ENCODE measurements at places on chromosomes 5 and 9.

DNA sequence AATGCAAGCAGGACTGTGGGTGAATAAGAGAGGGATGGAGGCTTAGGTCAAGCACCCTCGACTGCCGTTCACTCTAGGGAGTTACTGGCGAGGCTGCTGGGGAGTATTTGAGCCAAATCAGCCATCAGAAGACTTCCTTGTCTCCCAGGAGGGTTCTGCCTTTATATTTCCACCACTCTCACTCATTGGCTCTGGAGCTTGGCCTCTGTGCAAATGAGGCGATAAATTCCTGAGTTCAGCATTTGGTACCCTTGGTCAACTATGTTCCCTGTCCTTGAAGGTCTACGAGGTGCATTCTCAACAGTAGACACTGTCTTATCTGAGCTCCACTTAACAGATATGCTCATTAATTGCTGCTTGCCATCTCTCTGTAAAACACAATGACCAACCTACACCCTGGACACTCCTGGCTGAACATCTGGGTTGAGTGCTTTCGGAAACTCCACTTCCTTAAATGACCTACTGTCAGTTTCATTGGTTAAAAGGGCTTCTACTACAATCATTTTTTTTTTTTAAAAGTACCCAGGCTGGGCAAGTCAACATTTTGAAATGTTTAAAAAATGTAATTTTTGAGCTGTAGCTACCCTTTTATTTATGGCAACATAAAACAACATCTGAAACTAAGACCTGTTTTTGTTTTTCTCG lies 153.2 kb downstream of the NTRK2 start:
- DNase-seq: no peak

- DNase-seq: no peak
These were observed 111.8 kb upstream of the LHFPL2 start for GRCh38 chr5:78760366-78760765.

GRCh38 chr9:116959809-116960208 lies 272.7 kb downstream of the TRIM32 start:
- DNase-seq: no peak

DNA sequence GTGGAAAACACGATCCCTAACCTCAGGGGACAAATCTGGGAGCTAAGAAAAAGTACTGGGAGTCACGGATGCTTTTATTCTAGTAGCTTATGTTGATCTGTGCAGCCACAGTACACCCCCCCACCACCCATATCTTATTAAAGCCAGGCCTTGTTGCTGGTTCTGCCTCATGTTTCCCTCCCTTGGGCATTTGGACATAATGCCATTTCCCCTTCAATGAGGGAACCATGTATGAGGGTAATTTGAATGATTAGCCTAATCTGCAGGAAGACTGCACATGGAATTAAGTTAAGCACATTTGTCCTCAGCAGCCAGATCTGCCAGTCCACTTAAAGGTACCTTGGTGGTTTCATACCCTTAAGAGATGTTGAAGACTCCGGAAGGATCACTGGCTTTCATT lies 102.0 kb downstream of the ARHGAP26 start:
- DNase-seq: no peak

GRCh38 chr9:82116556-82116955 lies 128.0 kb downstream of the SPATA31D1 start:
- DNase-seq: no peak

GRCh38 chr9:72462340-72462739 lies 59.1 kb upstream of the TMC1 start:
- peak; percentile 50 for DNase-seq

- DNase-seq: no peak
These were observed 6.3 kb upstream of the ATG10 start for GRCh38 chr5:81965524-81965923.

GRCh38 chr9:124385623-124386022 lies 29.6 kb downstream of the PSMB7 start:
- DNase-seq: no peak

- DNase-seq: no peak
These were observed 34.3 kb downstream of the GPR107 start for GRCh38 chr9:130088051-130088450.

GRCh38 chr5:14400085-14400484 lies 181.5 kb upstream of the OTULINL start:
- DNase-seq: peak; percentile 69

DNA sequence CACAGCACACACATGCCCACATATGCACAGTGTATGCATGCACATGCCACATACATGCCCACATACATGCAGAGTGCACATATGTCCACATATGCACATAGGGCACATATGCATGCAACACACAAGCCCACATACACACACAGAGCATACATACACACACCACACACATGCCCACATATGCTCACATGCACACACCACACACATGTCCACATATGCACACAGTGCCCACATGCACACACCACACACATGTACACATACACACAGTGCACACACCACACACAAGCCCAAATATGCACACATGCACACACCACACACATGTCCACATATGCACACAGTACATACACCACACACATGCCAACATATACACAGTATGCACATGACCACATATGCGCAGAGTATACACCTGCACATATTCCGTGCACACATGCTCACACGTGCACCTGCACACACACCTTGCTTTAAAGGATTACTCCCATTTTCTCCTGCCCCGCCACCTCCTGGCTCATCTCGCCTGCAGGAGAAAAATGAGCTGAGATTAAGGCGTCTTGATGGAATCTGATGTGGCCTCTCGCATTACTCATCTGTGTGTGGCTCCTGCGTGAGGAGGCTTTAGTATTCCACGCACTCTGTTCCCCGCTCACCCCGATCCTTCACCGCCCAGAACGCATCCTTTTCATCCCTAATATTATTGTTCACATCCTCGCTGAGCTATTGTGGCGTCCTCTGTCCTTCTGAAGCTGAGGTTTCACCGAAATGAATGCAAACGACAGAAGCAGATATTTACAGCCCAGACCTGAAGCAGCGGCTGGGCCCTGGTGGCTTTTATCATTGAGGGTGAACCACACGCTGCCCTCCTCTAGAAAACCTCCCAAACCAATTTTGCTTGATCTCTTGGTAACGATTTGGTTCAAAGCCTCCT lies 182.7 kb downstream of the OLFM1 start:
- DNase-seq: no peak

GRCh38 chr5:123882965-123883345 lies 371.0 kb downstream of the CSNK1G3 start:
- peak; percentile 19 for DNase-seq

- peak; percentile 96 for DNase-seq
These were observed 112.2 kb downstream of the RPS23 start for GRCh38 chr5:82165740-82166530.
